ENCODE measurements at places on chromosomes 5 and 9.

DNA sequence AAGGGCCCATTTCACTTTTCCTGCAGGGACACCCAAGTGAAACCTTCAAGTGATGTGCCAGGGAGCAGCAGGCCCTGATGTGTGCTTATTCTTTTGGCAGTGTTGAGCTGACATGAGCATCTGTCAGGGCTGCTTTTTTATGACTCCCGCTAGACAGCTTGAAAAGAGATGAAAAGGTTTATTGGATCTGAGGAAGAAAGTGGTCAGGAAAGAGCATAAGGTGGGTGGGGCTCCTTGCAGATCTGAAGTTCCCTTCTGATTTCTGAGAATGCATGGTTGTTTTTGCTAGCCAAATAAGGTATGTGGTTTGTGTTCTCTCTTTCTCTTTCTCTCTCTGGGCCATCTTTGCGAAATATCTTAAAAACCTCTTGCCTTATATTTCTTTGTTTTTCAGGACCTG is 316.1 kb downstream of the DMRT2 start:
- DNase-seq, result no peak

DNA sequence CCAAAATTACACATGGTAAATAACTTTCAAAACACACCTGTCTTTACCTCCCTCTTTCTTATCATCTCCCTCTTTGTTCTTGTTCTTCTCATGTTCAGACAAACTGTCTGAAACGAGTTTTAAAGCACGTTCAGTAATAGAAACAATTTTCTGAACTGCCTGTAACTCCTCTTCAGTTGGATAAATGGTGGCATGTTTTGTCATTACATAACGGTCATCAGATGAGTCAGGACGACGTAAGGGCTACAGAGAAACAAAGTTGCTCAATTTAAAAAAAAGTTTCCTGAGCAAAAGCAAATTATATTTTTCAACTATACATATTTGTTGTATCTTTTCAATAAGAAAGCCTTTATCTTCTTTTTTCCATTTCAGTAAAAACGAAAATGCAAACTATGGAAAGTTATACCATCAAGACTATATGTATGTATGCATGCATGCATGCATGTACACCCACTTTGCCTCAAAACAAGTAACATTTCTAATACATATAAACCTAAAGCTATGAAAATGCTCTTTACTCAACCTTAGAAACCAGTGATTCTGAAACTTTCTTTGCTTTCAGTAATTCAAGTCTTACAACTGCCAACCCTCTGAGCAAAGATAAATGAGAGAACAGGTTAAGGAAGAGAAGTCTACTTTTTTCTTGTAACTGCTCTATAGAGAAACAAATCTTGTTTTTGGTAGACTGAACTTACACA is 56.0 kb downstream of the ZFR start:
- DNase-seq, result no peak

DNA sequence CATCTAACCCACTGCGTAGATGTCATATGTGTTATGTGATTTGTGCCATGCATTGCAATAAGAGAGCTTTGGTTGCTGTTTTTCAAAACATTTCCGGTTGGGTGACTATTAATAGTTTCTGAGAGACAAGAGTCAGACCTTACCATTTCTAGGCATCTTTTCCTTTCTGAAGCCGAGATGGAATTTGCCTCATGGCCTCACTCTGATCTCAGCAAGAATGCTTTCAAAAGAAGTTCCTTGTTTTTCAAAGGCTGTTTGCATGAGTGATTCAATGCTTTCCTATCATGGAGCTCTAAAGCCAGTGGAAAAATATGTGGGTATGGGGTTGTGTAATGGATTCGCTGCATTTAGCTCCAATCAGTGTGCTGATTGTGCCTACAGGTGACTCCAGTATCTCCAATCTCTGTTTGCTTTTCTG is 203.1 kb upstream of the PPP1R2B start:
- no peak for DNase-seq

DNA sequence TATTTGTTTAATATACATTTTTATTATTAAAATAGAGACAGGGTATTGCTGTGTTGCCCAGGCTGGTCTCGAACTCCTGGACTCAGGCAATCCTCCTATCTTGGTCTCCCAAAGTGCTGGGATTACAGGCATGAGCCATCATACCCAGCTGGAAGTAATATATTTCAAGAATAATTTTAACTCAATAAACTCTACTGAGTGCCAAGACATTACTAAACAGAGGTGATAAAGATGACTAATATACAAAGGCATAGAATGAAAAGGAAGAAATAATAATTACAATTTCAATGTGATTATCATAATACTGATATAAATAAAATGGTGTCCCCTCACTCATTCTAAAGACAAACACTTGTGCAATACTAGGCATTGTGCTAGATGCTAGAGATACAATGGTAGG is 13.9 kb downstream of the GOLPH3 start:
- no peak for DNase-seq

GRCh38 chr9:108108852-108109448 is 619.4 kb upstream of the KLF4 start:
- no peak for DNase-seq

DNA sequence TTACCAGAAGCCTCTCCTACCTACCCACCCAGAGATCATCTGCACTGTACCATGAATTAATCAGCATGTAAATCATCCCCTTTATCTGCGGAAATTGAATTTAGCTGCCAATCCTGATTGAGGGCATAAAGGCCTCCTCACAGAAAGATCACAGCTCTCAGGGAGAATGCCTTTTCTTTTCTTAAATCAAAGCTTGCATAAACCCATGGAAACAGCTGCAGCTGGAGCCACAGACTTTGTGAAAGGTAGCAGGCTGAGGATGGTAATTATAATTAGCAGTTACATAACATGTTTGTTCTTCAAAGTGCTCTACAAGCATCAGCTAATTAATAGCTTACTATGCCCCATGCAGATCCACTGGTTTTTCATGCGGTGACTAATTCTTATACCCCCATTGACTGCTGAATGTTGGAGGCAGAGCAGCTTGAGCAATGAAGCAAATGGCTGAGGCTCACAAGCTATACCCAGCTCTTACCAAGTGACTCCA is 54.6 kb downstream of the SUSD1 start:
- DNase-seq, result no peak

DNA sequence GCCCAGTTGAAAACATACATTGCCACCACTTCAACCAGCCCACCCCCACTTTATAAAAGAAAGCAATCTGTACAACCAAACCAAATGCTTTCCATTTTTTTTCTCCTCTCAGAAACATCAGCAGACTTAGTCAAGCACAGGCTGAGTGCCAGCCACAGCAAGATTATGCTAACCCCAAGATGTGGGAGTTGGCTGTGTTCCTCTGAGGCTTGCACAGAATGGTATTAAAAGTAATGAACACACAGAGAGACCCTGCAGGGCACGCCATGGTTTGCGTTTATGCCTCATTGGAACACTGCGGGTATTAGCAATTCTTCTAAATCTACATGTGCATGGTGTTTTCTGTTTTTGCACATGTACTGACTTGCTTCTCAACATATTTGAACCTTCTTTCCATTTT is 419.9 kb upstream of the GRAMD2B start:
- DNase-seq, result no peak

- DNase-seq, result no peak
Observed at GRCh38 chr9:25918761-25919160, 240.5 kb upstream of the TUSC1 start.

DNA sequence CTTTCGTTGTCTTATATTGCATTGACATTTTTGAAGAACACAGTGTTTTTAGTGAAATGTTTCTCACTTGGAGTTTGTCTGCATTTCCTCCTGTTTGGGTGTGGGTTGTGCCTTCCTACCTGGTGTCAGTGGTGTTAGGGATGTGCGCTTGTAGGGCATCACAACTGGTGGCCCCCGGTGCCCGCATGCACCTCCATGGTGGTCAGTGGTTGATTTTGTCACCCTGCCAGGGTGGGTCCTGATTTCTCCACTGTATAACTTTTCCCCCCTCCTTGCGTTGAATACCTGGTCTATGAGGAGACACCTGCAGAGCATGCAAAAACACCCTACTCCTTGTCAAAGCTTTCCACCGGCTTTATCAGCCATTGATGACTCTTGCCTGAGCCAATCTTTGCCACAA is 132.9 kb downstream of the BARX1 start:
- DNase-seq, result no peak

- no peak for DNase-seq
Observed at GRCh38 chr5:175837171-175837699, 34.1 kb upstream of the CPLX2 start.

- DNase-seq, result no peak
Observed at GRCh38 chr9:130244548-130245165, 20.9 kb upstream of the HMCN2 start.

DNA sequence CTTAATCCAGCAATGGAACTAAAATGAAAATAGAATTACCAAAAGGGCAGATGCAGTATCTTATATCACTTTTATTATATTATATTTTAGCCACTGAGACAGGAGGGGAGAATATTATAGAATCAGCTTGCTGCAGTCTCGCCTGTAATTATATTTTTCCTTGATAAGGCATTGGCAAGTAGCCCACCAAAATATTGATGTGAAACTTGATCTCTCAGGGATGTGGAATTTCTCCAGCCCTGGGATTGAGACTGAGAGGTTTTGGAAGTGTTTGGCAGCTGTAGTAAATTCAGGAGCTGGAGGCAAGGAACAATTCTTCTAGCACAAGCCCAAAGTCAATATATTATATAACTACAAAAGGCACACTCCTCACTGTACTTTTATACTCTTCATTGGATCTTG is 142.1 kb upstream of the ADAMTSL1 start:
- DNase-seq, result no peak

GRCh38 chr5:66958980-66959641 is 237.5 kb downstream of the CD180 start:
- DNase-seq, result no peak

GRCh38 chr5:2200261-2200950 is 317.7 kb upstream of the IRX4 start:
- DNase-seq, result no peak

DNA sequence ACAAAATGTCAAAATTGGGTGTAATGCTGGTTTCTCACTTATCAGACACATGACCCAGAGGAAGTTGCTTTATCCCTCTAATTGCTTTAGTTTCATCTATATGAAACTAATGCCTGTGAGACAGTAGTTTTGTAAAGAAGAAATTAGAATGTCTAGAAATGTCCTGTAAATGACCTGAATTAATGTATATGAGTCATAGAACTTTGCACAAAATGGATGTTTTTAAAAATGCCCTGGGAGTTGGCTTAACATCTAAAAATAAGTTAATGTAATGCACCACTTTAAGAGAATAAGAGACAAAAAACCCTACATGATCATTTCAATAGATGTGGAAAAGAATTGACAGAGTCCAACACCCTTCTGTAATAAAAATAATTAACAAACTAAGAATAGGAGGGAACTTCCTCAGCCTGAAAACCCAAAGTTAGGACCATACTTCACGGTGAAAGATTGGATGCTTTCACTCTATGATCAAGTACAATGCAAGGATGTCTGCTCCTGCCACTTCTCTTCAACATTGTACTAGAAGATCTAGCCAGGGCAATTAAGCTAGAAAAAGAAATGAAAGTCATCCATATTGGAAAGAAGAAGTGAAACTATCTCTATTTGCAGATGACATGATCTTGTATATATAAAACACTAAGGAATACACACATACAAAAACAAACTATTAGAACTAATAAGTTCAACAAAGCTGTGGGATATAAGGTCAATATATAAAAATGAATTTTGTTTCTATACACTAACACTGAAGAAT is 117.9 kb downstream of the MELK start:
- no peak for DNase-seq

- DNase-seq, result no peak
Observed at GRCh38 chr9:120435091-120435490, 144.9 kb downstream of the CDK5RAP2 start.

DNA sequence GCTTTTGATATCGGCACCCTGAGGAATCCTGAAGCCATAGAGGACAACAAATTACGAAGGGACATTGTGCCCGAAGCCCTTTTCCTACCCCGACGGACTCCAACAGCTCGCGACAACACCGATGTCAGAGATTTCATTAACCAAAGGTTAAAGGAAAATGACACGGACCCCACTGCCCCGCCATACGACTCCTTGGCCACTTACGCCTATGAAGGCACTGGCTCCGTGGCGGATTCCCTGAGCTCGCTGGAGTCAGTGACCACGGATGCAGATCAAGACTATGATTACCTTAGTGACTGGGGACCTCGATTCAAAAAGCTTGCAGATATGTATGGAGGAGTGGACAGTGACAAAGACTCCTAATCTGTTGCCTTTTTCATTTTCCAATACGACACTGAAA is 129.5 kb downstream of the CDH6 start:
- no peak for DNase-seq

- no peak for DNase-seq
Observed at GRCh38 chr9:85302938-85303756, 438.6 kb downstream of the AGTPBP1 start.

GRCh38 chr9:2634153-2634552 is 12.6 kb downstream of the VLDLR start:
- DNase-seq, result no peak

DNA sequence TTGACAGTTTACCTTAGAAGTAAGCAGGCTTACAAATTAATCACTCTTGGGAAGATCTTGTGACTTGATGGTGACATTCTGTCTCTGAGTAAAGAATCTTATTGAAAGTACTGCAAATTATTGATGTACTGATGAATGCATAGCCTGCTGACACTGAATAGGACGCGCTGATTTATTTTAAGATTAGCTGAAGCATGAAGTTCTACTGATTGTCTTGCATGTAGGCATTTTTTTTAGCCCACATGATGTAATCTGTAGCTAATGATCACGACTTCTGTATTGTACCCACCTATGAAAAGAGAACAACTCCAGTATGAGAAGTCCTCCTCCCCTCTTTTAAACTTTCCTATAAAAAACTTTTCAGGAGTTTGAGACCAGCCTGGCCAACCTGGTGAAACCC is 28.3 kb upstream of the SPIN1 start:
- DNase-seq, result no peak

GRCh38 chr5:17737092-17737491 is 102.8 kb downstream of the TAF11L14 start:
- no peak for DNase-seq

DNA sequence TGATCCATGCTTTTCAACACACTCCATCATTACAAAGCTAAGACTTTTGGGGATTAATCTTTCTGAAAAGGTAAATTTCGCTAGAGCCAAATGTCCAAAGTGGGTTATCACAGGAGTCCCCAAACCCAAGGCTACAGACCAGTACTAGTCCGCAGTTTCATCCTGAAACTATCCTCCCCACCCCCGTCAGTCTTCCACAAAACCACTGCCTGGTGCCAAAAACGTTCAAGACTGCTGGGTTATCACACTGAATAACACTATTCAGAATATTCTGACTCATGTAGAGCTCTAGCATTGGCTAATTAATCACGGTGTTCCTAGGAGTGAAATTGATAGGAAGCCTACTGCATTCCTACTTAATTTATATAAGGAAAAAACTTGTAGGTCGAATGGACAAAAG is 24.7 kb downstream of the ERP44 start:
- no peak for DNase-seq

DNA sequence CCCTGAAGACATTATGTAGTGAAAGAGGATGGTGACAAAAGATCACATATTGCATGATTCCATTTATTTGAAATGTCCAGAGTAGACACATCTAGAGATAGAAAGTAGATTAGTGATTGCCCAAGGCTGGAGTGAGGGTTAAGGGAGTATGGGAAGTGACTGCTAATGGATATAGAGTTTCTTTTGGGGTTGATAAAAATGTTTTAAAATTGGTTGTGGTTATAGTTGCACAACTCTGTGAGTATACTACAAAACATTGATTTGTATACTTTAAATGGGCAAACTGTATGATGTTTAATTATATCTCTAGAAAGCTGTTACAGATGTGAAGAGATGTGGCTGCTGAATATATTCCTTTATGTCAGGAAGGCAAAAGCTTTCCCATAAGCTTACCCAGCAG is 202.8 kb downstream of the CCDC171 start:
- no peak for DNase-seq

GRCh38 chr5:127094161-127094814 is 21.0 kb upstream of the C5orf63 start:
- DNase-seq, result no peak

Data from progenitor cell of endocrine pancreas (in vitro differentiated cells).